NCI-H2081 (cell line): ENCODE measurements at places on chromosomes 6 and 20.

DNA sequence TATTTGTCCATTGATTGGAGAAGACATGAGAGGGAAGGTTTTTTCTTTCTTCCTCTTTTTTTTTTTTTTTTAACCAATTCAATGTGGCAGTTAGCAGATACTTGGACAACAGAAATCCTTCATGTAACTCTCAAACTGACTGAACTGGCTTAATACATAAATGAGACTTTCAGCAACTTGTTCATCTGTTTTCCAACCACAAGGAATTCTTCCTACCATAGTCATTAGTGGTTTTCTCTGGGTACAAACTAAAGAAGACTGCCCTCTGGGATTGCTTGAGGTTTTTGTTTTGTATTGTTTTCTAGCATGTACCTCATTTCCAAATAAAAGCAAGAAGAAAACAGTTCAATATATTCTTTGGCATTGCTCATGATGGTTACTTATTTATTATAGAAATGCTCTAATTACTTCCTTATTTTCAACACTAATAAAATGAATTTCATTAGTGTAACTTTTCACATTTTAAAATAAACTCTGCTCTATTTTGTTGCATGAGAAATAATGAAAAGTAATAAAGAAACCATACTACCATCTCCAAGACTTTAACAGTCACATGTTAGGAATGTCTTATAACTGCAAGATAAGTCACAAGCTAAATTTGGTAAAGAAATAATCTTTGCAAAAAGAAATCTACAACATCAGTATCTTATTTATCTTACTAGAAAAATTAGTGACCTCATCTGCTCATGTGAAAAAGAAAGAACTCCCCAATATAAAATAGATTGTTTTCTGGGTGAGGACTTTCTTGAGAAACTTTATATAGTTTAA is 52.0 kb downstream of the ME1 start:
- no peak for DNase-seq

GRCh38 chr6:104537180-104537579 is 322.5 kb downstream of the HACE1 start:
- DNase-seq, result no peak

GRCh38 chr6:83132121-83132520 is 60.9 kb downstream of the PGM3 start:
- DNase-seq, result no peak

GRCh38 chr6:106090001-106090400 is 3.9 kb downstream of the PRDM1 start:
- DNase-seq, result no peak

- DNase-seq, result no peak
Measured at GRCh38 chr6:87287251-87287650, 35.1 kb upstream of the SMIM8 start.

GRCh38 chr20:44145131-44145775 is 41.7 kb downstream of the JPH2 start:
- DNase-seq, result no peak

DNA sequence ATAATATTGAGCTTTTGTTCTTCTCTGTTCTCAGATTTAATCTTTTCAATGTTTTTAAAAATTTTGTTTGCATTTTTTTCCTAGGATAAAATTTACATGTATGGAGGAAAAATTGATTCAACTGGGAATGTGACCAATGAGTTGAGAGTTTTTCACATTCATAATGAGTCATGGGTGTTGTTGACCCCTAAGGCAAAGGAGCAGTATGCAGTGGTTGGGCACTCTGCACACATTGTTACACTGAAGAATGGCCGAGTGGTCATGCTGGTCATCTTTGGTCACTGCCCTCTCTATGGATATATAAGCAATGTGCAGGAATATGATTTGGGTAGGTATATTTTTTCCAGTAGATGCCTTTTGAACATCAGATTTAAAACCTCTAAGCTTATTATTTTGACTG is 89.8 kb downstream of the ATRN start:
- DNase-seq, result no peak

DNA sequence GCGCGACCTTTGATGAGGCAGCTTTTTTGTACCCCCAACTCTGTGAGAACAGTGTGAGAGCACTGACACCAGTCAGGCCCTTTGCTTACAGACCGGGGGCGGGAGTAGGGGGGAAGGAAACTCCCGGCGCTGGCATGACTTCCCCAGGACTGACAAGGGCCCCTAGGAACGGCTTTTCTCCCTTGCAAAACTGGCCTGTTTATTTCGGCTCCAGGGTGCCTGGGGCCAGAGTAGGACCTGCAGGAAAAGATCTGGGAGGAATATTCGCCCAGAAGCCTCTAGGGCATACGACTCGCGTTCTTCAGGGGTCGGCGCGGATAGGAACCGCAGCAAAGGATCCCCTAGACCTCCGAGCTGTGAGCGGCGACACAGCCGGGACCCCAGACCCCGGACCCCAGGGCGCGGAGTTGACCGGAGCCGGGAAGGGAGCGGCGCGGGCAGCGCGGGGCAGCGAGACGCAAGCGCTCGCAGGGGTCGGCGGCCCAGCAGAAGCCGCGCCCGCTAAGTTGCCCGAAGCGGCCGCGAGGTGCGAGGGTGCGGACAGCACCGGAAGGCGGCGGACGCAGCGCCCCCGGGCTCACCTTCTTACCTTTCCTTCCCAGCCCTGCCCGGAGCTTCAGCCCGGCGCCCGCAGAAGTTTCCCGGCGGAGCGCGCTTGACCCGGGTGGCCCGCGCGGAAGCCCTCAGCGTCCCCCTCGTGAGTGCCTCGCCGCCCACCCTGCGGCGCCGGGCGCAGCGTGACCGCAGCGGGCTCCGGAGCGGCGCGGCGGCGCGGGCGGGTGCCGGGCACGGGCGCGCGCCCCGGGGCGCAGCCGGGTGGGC is at the start of gene POPDC3:
Gene POPDC3, minus strand, starts transcription at position 771 of the 822 bp plus-strand sequence. CDS start 18,105 bp downstream, outside the sequence.
- peak; percentile 29 for DNase-seq

DNA sequence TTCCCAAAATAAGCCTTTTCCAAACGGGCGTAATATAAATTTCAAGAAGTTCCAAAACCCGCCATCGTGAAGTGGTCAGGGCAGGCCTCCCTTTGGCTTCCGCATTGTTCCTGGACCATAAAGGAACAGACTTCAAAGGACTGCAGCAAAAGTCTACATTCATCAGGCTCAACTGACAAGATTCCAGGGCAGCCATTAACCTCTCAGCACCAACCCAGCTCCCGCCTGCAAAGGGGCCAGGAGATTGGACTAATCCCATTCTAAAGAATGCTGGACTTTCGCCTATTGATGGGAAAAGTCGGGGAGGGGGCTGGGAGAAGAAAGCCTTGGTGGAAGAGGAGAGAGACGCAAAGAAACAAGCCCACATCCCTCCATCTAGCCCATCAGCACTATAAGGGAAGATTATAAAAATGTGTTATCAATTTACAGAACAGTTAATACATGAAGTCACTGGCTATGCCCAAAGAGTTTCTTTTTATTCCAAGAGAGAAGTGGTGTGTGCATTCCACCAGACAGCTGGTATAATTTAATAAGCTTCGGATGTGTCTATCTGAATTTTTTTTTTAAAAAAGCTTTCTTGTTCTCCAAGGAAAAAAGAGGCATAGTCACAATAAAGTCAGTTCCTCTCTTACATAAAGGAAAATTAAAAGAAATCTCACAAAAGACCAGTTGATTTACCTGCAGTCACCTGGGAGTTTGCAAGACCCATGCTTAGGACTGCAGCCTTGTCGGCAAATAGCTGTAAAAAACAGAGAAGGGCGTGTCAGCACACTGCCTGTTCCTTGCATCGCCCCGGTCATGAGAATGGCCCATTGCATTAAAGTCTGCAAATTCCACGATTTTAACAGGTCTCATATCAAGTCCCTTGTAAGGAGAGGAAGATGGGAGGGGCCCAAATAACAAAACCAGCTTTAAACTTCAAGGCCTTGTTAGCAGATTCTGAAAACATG is 17.8 kb downstream of the JAG1 start:
- no peak for DNase-seq

DNA sequence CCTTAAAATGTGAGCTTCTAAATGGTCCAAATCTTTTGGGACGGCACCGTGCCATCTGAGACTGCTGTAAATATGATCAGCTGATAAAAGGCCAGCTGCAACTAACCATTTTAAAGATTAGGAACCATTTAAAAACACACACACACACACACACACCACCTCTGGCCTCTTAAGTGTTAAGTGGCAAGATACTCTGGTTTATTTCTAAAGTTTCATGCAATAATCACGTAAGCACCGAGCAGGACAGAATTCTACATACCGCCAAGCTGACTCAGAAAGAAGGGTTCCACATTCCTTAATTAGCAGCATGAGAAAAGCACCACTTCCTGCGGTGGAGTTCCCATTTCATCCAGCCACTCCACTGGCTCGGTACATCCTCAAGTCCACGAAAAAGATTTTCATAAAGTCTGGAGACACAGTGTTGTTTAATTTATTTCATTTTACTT is 17.8 kb upstream of the ZNF217 start:
- no peak for DNase-seq

- no peak for DNase-seq
Measured at GRCh38 chr6:5275497-5275896, 14.2 kb downstream of the FARS2 start.

- no peak for DNase-seq
Measured at GRCh38 chr20:37931153-37931922, 28.4 kb downstream of the VSTM2L start.

GRCh38 chr6:108781419-108782100 is 66.7 kb upstream of the ARMC2 start:
- no peak for DNase-seq

- peak; percentile 26 for DNase-seq
Measured at GRCh38 chr6:34065466-34066217, 80.2 kb downstream of the GRM4 start.

DNA sequence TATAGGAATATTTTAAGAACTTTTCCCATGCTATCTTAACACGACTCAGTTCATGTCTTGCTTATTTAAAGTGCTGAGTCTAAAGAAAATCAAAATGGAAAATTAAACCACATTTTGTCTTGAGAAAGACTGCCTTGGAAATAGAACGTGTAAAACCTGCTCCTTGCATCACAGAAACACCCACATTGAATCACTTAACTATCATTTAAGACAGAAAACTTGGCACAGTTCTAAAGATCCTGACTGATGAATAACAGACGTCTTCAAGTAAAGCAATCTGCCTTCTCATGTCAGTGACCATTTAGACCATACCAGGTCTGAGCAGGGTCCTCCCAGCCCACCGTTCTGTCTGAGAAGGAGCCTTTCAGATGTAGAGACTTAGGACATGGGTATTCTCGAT is 7.4 kb downstream of the PERP start:
- no peak for DNase-seq

GRCh38 chr6:136921381-136921935 is 643 bp upstream of the SLC35D3 start:
- DNase-seq, result peak; percentile 47

- DNase-seq, result no peak
Measured at GRCh38 chr20:55641497-55641896, 363.8 kb downstream of the CBLN4 start.

- DNase-seq, result no peak
Measured at GRCh38 chr20:845941-846893, 12.7 kb downstream of the FAM110A start.

GRCh38 chr6:111845441-111845871 is 27.8 kb downstream of the FYN start:
- DNase-seq, result no peak

DNA sequence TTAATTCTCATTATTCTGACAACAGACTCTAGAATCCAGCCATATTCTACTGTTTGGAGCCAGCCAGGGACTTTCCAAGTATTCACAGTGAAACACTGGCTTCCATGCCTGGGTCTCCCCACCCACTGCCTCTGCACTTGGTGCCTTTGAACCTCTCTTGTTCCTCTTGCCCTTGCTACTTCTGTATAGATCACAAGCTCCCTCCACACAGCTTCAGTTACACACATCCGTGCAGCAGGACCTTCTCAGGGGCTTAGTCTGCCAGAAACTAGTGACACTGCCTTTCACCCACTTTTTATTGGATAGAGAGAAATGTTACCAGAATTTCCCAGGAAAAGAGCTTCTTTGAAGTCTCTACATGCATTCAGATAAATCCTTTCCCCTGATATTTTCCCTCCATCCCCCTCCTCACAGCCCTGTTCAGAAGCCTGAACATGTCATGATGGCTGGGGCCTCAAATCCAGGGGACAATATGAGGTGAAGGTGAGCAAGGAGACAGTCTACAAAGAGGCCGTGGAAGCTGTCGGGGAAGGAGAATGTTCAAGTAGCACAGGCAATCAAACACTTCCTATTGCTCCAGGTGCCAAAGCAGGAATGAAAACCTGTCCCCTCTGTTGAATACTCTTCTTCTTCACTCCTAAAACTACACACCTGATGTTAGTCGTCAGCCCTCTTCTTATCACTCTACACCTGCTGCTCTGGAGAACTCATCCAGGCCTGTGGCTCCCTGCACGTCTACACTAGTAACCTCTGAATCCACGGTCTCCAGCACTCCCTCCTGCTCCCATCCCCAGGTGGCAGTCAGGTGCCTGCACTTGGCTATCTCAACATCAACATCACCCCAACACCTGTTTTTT is 20.2 kb upstream of the HLA-DOA start:
- DNase-seq, result no peak

- peak; percentile 58 for DNase-seq
Measured at GRCh38 chr6:16511723-16512489, 249.4 kb downstream of the ATXN1 start.

DNA sequence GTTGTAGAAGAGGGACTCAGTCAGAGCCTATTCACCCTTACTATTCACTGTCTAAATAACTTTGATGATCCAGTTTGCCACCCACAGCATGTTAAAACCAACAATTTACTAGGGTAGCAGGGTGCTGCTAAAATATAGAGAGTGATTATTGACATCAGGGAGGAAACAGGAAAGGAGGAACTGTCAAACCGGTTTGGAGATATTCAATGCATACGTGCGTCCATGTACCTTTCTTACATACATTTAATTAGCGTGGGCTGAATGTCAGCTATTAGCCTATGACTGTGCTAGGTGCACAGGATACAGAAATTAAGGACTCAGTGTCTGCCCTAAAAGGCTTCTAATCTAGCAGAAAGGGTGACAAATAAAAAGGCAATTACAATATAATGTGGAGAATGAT is 57.2 kb downstream of the IL20RA start:
- peak; percentile 43 for DNase-seq

DNA sequence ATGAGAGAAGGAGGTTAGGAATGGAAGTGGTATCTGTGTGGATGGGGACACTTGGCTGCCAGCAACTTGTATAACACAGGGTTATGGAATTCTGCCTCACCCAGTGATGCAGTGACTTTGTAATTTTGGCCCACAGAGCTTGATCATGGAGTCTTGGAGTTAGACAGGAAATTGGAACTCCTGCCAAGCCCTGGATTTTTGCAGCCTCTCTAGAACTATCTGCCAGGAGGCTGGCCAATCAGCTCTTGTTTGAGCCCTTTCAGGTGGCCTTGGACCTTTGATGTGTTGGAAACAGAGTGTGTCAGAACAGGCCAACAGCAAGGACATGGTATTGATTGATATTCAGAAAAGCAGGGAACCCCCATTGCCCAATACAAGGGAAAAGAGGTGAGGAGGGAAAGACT is 157.7 kb upstream of the GGTLC1 start:
- no peak for DNase-seq

GRCh38 chr20:51979226-51979625 is 176.9 kb upstream of the SALL4 start:
- DNase-seq, result no peak

DNA sequence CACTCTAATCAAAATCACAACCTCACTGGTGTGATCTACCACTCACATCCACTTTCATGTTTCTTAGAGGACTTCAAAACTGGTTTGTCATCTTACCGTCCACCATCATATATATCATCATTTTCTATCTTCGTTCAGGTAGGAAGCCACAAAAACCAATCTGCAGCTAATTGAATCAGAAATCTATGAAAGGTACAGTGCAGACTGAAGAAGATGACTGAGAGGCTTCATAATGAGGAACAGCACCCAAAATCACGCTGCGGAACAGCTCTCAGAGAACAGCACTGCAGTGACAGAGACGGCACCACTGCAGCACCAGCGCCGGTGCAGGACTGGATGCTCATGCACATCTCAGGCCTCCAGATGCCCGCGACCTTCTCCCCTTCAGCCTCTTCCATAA is 13.0 kb downstream of the GMDS start:
- no peak for DNase-seq
